NCI-H1092 (cell line): ENCODE measurements at places on chromosomes 1 and 21.
A peak's percentile ranks its signal among the peaks of the same experiment; 100 is the strongest.

DNA sequence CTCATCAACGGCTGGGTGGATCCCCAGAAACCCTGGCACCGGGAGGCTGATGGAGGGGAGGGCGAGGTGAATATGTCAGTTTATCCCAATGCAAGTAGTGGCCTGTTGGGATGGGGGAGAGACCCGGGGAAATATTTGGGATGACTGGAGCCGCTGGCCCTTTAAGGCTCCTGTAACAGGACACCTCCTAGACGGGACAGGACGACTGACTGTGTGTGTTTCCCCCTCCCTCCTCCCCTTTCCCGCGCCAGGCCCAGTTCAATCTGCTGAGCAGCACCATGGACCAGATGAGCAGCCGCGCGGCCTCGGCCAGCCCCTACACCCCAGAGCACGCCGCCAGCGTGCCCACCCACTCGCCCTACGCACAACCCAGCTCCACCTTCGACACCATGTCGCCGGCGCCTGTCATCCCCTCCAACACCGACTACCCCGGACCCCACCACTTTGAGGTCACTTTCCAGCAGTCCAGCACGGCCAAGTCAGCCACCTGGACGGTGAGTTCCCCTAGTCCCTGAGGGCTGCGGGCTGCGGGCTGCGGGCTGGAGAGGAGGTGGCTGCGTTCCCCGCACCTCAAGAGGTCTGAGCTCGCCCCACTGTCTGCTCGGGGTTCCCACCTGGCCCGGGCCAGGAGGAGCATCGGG, 44.8 kb upstream of the CCDC27 start:
- no peak for DNase-seq

DNA sequence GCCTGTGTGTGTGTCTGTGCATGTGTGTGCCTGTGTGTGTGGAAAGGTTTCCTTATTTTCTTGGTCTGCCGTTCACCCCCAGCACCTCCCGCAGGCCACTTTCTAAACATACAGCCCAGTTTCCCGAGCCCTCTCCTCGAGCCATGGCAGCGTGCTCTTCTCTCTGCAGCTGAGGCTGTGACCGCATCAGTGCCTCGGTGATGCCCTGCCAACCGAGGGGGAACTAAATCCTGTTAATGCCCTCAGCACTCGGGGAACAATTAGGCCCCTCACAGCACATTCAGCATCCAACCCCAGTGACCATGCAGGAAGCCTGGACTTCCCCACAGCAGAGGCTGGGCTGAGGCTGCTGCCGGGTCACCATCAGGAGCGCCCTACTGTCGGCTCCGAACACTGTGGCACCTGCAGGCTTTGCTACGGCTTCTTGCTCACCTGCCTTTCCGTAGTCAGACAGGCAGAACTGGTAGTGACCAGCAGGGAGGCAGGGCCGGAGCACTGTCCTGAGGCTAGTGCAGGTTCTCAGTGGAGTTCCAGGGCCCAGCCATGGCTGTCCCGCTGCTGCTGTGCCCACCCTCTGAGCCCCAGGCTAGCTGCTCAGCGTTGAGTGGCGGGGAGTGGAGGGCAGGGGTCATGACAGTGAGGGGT, 8.1 kb downstream of the GPR137B start:
- DNase-seq = no peak

DNA sequence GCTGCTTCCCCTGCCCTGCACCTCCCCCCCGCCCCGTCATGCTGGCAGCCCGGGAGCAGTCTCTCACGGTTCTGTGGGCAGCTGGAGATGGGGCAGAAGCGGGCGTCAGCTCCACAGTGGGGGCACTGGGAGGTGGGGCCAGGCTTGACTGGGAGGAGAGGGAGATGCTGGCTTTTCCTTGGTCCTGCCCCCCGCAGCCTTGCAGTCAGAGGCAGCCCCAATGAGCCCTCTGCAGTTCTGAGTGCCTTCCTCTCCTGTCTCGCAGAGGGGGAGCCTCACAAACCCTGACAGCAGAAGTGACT, 21.7 kb downstream of the ARHGEF10L start:
- DNase-seq = no peak

DNA sequence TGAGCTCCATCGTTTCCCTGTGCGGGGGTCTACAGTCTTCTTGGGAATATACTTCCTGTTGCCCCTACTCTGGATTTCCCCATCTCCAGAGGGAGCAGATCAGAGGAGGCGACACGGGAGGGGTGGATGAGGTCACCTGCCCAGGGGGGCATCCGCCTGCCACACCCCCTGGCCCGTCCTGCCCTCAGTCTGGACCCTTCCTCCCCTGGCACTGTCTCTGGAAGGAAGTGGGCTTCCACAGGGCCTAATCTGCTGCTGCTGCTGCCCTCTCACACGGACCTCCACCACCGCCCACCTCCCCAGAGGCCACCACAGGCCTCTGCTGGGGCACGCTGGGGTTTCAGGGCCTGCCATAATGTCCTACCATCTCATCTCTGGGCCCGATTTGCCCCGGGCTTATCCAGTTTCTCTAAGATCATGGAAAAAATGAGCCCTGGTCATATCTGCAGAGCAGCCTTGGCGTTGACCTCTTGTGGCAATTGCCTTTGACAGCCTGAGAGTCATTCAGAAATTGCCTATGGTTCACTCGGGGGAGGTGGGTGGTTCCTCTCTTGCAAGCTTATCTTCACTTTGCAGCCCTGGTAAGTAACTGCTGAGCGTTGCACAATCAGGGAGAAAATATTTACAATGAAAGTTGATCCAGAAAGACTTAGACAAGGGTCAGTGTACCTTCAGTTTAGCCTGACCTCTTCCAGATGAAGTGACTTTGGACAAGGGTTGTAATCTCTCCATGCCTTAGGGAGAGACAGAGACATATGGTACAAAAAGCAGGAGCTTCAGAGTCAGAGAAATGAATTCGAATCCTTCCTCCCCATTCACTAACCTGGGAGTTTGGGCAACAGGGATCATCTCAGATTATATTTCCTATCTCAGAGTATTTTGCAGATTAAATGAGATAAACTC, 252.4 kb downstream of the TOMM20 start:
- no peak for DNase-seq

DNA sequence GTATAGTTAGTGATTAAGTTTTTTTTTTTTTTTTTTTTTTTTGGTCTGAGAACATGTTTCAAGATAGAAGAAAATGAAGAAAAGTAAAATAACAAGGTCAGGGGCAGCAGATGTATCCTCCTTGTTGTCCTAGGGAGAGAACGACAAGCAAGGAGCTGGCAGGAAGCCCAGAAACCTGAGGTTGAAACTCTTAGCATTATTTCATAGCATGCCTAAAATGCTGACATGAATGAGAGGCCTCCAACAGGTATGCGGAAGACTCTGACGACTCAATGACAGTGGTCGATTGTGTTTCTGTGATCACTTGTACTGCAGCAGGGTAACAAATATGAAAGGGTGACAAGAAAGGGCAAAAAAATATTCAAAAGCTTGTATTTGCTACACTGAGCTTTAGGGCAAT, 415.9 kb downstream of the PLA2G4A start:
- no peak for DNase-seq

- no peak for DNase-seq
Observed at GRCh38 chr1:170215072-170215885, 69.5 kb downstream of the NTMT2 start.

GRCh38 chr1:202007304-202007703, 3.1 kb upstream of the ELF3 start:
- DNase-seq = no peak

DNA sequence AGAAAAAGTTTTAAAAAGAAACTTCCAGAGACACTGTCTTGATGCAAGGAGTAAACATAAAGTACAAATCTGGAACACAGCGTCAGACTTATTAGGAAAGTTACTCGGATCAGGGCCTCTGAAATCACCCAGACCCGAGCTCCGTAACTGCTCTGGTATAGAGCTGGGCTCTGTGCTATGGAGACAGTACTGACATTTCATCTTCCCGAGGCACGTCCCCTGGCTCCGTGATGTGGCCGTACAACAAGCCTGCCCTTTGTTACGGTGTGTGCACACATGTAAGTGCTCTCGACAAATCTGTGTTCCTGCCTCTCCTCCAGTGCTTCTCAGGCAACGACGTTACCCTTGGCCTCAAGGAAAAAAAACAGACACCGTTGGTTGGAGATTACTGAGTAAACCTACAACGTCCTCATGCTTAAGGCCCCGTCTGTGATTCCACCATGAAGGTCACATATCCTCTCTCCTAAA, 107.0 kb upstream of the IRF2BP2 start:
- peak; percentile 80 for DNase-seq

GRCh38 chr1:41485605-41486004, 1.1 kb upstream of the EDN2 start:
- DNase-seq = no peak
